GM04503 (cell line): ENCODE measurements at places on chromosomes 11 and 22.

- no peak for DNase-seq
Measured at GRCh38 chr11:114970927-114971645, 292.8 kb downstream of the NXPE2 start.

DNA sequence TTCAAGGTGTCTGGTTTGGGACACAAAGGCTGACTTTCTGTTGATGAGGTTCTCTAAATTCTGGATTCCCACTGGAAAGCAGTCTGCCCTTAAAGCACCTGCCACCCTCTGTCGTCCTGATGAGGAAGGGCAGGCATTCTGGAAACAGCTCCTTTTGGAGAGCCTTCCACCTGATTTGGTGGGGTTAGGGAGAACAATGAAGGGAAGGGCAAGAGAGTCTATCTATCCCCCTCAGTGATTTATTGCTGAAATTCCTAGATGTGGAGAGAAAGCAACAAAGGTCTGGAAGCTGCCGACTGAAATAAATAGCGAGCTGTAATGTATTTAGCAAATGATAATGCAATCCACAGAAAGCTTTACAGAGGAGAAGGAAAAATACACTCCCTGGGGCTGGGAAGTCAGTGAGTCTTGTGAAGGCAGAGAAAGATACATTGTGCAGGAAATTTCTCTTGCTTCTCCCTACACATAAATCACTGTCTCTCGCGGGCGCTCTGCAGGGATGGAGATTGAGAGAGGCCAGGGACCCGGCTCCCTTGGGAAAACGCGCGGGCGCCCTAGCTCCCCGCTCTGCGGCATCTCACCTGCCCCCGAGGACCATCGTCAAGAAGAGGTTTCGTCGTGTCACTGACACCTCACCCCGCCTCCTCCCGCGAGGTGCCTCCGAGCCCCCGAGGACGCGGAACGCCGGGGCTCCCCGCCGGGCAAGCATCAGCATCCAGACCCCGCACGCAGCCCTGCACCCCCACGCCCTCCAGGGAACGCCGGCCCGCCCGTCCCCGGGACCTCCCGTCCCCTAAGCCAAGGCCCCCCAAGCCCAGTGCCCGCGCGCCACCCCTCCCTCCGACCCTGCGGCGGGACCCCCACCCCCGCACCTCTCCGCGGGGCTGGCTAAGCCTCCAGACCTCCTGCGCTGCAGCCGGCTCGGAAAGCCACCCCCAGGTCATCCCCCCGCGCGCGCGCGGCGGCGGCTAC, 673 bp downstream of the CDON start:
- no peak for DNase-seq

DNA sequence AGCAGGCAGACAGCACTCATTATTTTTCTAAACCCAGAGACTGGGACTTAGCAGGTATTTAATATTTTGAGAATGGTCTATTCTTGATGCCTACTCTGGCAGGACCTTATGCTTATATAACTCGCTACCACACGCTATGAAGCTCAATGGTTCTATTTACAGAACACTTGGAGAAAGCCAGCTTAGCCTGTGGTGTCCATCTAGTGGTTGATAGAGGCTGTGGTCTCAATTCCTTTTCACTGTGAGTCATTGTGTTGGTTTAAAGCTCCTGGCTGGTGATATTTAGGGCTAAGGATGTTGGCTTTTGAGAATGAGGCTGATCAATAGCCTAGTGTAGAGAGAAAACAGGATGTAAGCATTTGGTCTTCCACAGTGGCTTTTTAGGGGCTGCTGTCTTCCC, 206.4 kb downstream of the DBX1 start:
- peak; percentile 61 for DNase-seq

DNA sequence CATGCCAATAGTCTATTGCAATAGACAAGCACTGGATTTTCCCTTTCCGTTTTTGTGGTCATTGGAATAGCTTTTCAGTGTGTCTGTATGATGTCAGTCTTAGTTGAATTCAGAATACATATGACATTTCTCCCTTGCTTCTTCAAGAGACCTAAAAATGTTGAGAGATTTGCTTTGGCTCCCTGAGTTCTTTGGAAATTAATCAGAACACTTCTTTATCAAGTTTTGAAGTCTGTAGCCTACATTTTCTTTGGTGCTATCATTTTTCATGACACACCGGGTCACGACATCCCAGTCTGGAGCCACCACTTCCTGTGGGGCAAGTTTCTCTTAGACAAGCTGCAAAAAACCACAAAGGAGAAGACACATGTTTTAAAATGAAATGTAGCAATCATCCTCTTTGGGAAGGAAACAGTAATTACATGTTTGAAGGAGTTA, 847.1 kb downstream of the OPCML start:
- peak; percentile 61 for DNase-seq

DNA sequence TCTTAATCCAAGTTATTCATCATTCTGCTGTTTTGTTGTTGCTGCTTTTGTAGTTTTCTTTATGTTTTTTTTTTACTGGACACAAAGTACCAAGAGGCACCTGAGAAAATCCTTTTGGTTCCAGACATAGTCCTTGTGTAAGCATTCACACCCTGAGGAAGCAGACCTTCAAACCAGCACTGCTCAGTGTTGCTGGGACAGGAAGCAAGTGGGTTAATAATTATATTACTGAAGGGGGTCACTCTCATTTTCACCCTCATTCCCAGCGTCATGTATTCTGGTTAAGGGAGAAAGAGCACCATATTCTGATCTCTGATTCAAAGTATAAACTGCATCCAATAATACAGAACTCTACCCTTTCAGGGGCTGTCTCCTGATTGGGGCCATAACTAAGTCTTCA, 5.9 kb upstream of the ALKBH3 start:
- no peak for DNase-seq

DNA sequence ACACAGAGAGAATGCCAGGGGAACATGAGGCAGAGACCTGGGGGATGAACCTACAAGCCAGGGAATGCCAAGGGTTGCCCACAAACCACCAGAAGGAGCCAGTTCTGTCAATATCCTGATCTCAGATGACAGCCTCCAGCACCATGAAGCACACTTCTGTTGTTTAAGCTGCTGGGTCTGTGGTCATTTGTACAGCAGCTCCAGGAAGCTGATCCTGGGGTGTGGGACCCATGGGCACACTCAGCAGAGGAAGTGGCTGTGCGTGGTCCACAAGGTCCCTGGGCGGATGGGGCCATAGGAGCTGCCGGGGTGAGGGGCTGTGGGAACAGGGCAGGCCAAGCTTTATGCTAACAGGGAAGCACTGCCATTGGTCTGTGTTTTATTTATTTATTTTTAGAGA, 12.1 kb downstream of the PPM1F start:
- no peak for DNase-seq

- peak; percentile 93 for DNase-seq
Measured at GRCh38 chr22:30705710-30706651, 11.3 kb downstream of the OSBP2 start.

- no peak for DNase-seq
Measured at GRCh38 chr22:19877626-19878339, 23.1 kb upstream of the GNB1L start.

- DNase-seq: no peak
Measured at GRCh38 chr11:116724813-116725212, 48.0 kb downstream of the BUD13 start.

- no peak for DNase-seq
Measured at GRCh38 chr11:12362857-12363256, 14.5 kb upstream of the PARVA start.

DNA sequence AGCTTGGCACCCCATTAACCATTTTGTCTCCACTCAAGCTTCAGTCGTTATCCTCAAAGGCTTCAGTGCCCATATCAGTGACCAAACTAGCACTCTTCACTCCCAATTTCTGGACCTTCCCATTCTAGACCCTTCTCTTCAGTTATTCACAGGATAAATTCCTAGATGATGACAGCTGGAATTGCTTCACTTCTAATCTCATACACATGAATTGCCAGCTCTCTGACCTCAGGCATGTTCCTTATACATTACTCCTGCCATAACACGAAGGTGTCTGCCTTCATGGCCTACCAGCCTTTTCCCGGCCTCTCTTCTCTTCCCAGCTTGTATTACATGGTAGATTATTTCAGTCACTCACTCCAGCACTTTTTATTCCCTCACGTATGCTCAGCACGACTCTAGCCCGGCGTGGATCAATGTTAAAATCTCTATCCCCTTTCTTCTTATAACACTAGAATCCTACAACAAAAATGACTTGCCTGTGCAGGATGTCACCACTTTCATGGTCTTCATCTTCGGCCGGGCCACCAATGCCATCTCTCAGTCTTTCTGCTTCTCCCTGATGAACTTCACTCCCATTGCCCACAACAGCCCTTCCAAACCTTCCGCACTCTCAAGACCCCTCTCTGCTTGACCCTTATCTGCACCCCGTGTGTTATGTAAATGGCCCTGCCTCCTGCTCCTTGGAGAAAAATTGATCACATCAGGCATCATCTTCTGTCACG, 36.9 kb downstream of the EIF3F start:
- no peak for DNase-seq

- DNase-seq: no peak
Measured at GRCh38 chr11:95923728-95924413, at the start of gene MTMR2. MTMR2 (minus strand) TSS chr11:95924107; CDS start chr11:95923954, 153 bp downstream.

DNA sequence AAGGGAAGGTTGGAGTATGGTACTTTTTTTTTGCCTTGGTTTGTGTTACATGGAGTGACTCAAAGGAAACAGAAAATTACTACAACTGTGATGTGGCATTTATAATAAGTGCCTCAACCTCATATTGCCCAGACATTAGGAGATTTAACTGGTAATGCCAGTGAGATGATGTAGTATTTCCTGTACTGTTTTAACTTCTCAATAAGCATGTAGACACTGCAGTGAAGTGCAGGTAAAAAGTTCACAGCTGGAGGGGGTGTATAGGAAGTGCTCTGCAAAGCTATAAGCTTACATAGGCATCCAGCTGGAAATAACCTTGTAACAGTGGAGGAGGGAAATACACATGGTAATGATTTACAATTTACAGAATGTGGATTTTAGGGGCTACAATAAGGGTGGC, 138.2 kb upstream of the MTMR2 start:
- DNase-seq: no peak

DNA sequence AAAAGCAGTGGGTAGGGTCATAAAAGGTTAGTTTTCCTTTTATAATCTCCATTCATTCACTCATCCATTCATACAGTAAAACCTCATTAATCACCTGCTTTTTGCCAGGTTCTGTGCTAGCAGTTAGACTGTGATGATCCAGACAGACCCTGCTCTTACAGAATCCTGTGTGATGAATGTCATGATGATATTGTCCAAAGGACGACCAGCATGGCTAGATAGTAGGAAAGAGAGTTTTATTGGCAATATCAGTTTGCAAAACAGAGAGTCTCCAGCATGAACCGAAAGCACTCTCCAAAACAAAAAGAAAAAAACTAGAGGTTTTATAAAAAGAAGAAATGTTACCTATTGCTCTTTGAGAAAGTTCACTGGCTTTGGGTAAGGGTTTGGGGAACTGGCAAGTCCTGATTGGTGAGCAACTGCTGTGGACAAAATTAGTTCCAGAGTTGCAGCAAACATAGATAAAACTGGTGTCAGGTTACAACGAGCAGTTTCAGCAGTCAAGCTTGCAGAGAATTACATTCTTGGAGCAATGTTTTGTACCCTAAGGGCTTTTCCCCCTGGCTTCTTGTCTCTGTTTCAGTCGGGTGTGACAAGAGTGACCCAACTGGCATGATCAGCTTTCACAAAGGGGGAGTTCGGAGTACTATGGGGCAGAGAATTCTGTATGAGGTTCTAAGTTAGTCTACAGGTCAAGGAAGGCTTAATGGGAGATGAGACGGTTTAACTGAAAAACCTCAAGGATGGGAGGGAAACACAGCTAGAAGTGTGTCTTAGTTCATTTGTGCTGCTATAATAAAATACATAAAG, 58.3 kb downstream of the HSD17B12 start:
- DNase-seq: peak; percentile 50

DNA sequence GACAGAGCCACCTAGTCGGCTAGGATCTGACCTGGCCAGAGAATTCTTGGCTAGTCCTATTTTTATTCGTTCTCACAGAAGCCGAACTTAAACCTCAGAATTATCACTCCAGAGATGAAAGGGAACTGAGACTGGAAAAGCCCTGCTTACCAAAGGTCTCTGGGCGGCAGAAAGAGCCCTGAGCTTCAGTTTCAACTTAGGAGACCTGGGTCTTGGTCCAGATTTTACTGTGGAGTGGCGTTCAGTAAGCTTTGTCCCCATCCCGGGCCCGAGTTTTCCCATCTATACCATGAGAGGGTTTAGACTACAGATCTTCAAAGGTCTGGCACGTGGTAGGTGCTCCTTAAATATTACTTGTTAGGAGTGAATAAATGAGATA, 516 bp downstream of the NEU3 start:
- no peak for DNase-seq

- no peak for DNase-seq
Measured at GRCh38 chr11:8961401-8961800, 2.8 kb downstream of the TMEM9B start.

DNA sequence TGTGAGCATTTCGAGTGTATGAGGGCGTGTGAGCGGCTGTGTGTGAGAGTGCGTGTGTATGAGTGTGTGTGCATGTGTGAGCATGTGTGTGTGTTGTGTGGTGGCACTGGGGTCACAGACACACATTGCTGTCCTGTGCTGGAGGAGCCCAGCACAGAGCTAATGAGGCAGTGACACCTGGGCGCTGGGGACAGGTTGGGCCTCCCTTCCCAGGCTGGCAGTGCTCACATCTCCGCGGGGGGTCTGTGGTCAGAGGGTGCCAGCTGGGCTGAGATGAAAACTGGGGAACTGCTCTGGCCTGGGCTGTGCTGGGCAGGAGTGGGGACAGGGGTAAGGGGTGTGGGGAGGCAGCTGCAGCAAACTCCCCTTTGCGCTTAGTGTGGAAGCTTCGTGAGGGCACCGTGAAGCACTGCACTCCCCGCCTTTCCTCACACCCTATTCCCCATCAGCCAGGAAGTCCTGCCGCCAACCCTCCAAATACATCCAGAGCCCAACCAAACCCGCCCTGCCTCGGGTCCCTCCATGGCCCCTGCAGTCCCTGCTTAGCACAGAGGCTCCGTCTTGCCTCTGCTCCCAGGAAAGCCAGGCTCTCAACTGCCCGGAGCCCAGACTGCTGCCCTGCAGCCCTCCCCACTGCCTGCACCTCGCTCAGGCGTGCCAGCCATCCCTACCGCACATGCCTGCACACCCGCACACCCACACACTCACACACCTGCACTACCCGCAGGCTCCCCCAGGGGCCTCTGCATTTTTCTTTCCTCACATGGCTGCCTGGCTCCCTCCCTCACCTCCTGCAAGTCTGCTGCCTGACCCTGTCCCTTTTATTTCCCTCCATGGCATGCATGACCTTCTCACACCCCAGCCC, 62.0 kb upstream of the THY1 start:
- DNase-seq: no peak

DNA sequence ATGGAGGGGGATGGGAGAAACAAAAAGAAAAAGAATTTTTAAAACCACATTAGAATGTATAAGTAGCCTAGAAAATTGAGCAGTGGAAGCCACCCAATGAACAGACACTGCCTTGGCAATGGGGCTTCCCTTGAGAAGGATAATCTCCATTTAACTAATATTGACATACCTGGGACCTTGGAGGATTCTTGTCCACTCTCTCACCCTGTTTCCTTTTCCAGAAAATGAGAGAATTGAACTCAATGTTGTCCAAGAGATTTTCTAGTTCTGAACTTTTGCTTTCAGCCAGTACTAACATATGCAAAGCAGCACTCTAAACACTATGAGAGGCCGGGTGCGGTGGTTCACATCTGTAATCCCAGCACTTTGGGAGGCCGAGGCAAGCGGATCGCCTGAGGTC, 524 bp downstream of the MS4A8 start:
- no peak for DNase-seq

- no peak for DNase-seq
Measured at GRCh38 chr11:106159836-106160235, 82.4 kb downstream of the AASDHPPT start.
